ENCODE measurements at places on chromosomes 7 and 10.

GRCh38 chr7:88452646-88453045 is 146.0 kb upstream of the STEAP4 start:
- no peaks in the 10 kb centered on the region for H3K4me1 ChIP-seq
- H3K27me3 ChIP-seq, result no peaks in the 10 kb centered on the region
- no peak overlapping the region for H3K4me3 ChIP-seq
- no peak for DNase-seq
- no peaks in the 10 kb centered on the region for H3K36me3 ChIP-seq
- H3K27ac ChIP-seq, result no peak overlapping the region

DNA sequence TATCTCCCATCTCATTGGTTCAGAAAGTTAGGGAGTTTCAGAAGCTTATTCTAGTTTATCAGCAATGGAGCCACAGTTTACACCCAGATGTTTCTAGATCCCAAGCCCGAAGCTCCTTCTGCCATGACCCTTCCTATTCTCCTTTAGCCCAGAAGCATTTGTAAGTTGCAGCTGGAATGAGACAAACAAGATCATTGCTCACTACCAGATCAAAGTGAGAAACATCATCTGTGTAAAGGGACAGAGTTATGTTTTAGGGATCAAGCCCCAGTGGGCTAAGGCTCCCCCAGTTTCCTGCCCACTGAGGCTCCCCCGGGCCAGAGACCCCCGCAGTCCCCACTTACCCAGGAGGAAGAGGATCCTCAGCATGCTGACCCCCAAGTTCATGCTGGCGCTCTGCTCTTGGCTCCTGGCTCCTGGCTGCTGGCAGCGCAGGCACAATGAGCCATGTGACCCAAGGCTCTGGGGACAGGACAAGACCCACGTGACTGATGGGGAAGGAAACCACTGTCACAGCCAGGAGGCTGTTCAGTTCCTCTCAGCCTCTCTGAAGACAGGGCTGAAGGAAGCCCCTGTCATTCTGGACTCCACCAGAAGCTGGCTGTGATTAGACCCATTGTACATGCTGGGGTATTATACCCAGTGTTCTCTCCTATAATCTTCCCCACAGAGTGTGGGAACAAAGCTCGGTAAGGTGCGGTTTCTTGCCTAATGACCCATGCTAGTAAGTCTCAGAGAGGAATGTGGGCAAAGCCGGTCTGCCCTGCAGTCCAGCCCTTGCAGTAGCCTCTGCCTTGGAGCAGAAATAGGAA is at the start of gene TMEM273:
Gene TMEM273 (minus strand): TSS at position 442 of the 812 bp plus-strand sequence. CDS start 55 bp downstream, at position 387.
- DNase-seq, result no peak
- no peaks in the 10 kb centered on the region for H3K36me3 ChIP-seq
- no peak within 1 kb of the TSS for H3K4me3 ChIP-seq
- H3K27me3 ChIP-seq, result no peaks in the 10 kb centered on the region
- no peak within 1 kb of the TSS for H3K27ac ChIP-seq
- H3K4me1 ChIP-seq, result no peaks in the 10 kb centered on the region

- DNase-seq, result no peak
- H3K36me3 ChIP-seq, result peaks cover 6% of the 10 kb centered on the region
- peak overlapping the region; percentile 52 for H3K4me3 ChIP-seq
- H3K4me1 ChIP-seq, result peaks cover 67% of the 10 kb centered on the region
Observed at GRCh38 chr10:29730969-29731368, 96.2 kb upstream of the SVIL start.

GRCh38 chr10:69142983-69143382 is 19.0 kb downstream of the VPS26A start:
- peaks cover 2% of the 10 kb centered on the region for H3K36me3 ChIP-seq
- H3K27me3 ChIP-seq, result no peaks in the 10 kb centered on the region
- H3K27ac ChIP-seq, result no peak overlapping the region

DNA sequence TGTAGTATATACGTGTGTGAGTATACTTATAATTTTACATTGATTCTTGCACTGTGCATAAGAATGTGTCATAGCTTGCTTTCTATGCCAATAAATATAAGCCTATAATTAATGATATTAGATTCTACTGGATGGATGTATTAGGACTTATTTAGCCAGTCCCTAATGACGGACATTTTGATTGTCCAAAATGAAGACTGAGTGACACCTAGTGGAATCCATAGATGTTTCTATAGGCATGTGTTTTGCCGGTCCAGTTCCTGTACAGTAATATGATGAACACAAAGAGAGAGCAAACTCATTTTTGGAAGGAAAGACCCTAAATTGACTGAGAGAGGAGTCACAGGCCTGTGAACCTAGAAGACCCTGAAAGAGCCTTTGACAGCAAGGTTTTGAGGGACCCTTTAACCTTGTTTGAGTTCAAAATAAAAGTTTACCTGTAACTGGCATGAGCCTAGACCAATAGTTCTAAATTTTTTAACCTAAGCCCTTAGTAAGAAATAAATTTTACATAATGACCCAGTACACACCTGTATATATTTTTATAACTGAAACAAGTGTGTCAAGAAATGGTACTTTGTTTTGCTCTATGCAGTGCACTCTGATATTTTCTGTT is 42.4 kb upstream of the AGBL3 start:
- H3K36me3 ChIP-seq, result peaks cover 25% of the 10 kb centered on the region
- no peak overlapping the region for H3K27ac ChIP-seq
- H3K4me1 ChIP-seq, result no peaks in the 10 kb centered on the region
- no peak overlapping the region for H3K4me3 ChIP-seq
- H3K27me3 ChIP-seq, result no peaks in the 10 kb centered on the region
- DNase-seq, result no peak

Measured in neural crest cell (in vitro differentiated cells).